ENCODE measurements at places on chromosomes 13 and 19.

DNA sequence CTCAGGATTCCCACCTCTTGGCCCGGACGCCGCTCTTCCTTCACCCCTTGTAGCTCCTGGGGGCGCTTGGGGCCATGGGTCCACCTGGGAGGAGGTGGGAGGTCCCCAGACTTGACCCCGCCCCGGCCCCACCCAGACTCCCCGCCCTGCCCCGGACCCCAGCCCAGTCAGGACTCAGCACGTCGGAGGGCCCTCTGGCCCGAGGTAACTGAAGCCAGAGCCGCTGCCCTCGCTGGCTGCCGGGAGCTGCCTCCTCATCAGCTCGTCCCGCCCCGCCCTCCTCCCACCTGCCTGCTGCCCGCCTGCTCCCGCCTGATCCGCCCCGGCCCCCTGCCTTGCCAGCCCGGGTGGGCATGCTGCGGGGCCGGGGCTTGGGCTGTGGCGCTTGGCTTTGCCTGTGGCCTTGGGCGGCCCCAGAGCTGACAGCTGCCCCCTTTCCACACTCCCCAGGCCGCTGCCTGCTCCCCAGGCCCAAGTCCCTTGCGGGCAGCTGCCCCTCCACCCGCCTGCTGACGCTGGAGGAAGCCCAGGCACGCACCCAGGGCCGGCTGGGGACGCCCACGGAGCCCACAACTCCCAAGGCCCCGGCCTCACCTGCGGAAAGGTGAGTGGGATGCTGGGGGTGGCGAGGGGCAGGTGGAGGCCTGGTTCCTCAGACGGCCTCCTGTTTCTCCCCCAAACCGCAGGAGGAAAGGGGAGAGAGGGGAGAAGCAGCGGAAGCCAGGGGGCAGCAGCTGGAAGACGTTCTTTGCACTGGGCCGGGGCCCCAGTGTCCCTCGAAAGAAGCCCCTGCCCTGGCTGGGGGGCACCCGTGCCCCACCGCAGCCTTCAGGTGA is 9.4 kb downstream of the ARHGAP33 start:
- no peak for DNase-seq

- no peak for DNase-seq
These were observed 58.8 kb upstream of the ZNF681 start for GRCh38 chr19:23817519-23817918.

DNA sequence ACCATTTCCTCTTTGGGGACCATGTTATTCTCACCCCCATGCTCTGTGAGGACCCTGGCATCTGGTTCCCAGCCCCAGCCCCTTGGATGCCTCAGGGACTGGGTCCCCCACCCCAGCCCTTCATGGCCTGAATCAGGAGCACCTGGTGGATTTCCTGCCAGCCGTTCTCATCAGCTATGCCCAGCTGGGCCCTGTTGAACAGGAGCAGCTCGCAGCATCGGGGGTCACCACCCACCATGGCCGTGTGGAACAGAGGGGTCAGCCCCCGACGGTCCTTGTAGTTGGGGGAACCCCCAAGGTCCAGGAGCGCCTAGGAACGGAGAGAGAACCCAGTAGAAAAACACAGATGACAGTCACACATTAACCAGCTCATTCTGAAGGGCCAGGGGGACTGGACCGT is 7.8 kb downstream of the SHANK1 start:
- DNase-seq: no peak

DNA sequence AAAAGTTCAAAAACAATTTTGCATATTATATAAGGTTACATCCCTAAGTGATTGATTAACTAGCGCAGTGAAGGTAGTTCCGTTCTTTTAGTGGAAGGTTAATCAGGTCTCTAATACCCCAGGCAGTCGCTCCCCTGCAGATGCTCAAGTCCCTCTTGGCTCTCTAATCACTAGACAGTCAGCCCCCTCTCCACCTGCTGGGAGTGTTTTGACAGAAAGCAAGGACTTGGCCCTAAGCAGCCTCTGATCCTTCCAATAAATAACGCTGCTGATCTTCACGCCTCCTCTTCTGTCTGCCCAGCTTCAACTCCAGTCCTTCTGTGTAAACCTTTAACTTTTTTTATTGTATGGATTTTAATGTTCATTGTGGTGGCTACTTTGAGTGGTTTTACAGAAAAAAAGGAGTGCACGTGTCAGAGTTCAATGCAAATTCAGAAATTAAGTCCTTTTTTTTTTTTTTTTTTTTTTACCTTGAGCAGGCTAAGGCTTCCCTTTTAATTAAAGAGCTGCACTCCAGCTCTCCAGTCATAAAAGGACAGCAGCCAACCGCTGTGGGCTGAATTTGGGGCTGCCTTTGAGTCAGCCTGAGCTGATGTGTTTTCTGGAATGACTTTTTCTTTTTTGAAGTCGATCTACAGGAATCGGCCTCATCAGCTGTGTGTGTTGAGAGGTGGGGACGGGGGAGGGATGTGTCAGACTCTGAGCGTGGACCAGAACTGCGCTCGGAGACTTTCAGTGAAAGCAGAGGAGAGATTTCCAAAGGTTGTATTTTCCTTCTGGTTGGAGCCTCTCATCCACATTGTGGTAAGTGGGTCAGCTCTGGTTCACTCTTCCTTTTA is 33.8 kb upstream of the MYO16 start:
- DNase-seq: no peak

- no peak for DNase-seq
These were observed 325.4 kb downstream of the TEX29 start for GRCh38 chr13:111645598-111646455.

DNA sequence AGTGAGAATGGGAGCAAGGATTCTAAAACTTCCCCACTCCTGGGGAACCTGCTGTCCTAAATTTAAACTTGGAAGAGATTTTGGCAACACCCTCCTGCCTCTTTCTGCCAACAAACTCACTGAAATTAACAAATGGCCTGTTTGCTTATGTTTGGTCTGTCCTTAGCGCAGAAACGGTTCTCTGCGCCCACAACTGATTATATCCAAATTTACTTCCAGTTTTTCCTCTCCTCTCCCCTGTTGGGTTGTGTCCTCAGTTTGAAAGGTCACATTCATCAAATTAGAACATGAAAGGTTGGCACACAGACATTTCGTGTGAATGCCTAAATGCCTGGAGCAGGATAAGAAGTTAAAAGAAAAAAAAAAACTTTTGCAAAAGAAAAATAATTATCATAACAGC is 56.4 kb upstream of the MRI1 start:
- DNase-seq: no peak

- no peak for DNase-seq
These were observed 110.6 kb downstream of the STARD13 start for GRCh38 chr13:33174931-33175330.

- no peak for DNase-seq
These were observed 2.5 kb downstream of the ZC3H4 start for GRCh38 chr19:47111006-47111621.

- DNase-seq: no peak
These were observed 385.1 kb upstream of the HTR2A start for GRCh38 chr13:47281991-47282390.

- no peak for DNase-seq
These were observed 18.7 kb downstream of the LSM4 start for GRCh38 chr19:18304208-18304457.

- no peak for DNase-seq
These were observed 62.6 kb downstream of the IER2 start for GRCh38 chr19:13212759-13213330.

DNA sequence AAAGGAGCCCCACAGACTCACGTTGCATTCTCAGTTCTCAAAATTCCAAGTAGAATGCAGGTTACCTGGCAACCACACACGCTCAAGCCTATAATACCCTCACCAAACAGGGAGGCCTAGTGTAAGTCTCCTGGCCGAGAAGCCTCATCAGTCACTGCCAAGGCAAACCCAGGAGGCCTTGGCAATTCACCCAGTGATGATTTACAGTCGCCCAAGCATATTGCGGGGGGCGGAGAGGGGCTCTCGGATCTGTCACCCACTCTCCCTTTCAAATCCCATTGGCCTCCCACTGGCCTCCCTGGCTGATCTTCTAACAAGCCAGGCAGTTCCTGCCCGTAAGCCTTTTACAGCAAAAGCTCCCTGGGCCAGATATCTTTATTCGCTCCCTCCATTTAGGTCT is 1.1 kb downstream of the AKAP8L start:
- DNase-seq: no peak

DNA sequence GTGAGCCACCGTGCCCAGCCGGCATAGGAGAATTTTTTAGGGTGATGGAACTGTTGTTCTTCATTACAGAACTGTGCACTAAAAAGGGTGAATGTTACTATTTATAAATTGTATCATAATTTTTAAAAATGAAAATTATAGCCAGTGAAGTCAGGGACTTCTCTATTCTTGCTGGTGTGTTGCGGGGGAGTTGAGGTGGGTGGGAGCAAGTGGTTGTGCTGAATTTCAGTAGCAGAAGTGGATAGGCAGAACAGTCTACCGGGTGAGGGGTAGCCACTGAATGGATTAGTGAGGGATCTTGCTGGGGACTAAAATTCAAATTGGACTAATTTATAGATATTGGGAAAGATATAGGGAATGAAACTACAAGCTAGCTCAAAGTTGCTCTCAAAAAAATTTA is 74.0 kb downstream of the CAB39L start:
- no peak for DNase-seq

GRCh38 chr13:43545317-43545874 is 241.4 kb downstream of the ENOX1 start:
- no peak for DNase-seq

GRCh38 chr19:2129486-2129885 is 21.9 kb downstream of the AP3D1 start:
- no peak for DNase-seq

DNA sequence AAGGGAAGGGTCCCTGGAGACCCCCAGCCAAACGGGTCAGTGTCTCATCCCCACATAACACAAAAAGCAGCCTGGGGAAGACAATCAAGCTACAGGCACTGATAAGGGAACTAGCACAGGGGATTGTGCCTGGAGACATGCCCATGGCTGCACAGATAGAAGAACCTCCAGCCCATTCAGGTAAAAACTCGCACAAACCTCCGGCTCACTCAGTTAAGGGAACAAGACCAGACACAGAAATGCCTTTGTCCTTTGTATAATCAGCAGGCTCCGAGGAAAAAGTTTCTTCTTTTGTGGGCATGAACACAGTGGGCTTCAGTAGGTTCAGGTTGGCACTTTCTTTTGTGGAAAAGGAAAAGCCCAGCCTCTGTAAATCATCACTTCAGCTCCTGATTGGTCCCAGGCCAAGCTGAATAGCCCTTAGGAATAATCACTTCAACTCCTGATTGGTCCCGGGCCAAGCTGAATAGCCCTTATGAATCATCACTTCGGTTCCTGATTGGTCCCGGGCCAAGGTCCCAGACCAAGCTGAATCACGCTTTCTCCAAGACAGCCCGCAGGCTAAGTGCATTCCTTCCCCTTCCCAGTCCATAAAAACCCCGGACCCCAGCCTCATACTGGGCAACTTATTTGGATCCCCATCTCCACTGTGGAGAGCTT is 5.0 kb upstream of the ZNF230 start:
- no peak for DNase-seq

- DNase-seq: no peak
These were observed 135.2 kb downstream of the USP12 start for GRCh38 chr13:27036236-27036981.

DNA sequence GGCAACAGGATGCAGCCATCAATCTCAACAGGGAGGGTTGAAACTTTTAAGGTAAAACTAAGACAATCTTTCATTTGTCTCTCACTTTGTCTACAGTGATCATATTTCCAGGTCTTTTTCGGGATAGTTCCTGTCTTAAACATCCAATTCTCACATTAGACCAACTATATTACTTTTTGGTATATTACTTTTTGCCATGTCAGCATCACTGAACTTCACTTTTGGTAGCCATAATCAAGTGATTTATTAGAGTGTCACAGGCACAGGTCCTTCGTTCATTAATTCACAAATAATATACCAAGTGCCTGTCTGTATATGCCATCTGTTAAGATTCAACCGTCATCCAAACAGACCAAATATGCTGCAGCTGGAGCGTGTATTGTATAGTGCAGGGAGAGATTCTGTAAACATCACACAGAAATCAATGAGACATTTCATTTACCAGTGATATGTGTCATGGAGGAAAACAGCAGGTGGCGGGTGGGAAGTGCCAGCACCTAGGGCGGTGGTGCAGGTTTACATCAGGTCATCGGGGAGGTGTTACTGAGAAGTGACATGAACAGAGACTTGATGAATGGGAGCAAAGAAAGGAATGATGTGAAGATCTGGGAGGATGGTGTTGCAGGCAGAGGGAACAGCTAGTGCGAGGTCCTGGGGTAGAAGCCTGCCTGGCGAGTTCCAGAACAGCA is 24.9 kb downstream of the ARHGEF7 start:
- DNase-seq: peak; percentile 18

DNA sequence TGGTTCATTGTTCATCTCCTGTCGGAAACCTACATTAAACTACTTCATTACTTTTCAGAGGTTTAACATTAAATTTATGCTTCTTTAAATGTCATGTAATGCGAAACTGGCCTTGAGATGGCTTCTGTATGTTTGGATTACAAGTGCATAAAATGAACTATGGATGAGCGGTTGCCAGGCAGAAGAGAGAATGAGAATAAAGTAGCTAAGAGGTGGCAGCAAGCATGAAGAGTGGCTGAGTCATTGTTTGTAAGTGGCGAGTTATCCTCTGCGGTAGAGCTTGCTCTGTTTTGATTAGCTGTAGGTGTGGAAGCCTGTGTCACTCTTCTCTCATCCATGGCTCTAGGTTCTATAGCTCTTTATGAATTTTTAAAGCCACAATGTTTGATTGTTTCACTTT is 1139.6 kb upstream of the PCDH9 start:
- DNase-seq: no peak

- no peak for DNase-seq
These were observed 1.0 kb downstream of the IFT88 start for GRCh38 chr13:20567881-20568528.

DNA sequence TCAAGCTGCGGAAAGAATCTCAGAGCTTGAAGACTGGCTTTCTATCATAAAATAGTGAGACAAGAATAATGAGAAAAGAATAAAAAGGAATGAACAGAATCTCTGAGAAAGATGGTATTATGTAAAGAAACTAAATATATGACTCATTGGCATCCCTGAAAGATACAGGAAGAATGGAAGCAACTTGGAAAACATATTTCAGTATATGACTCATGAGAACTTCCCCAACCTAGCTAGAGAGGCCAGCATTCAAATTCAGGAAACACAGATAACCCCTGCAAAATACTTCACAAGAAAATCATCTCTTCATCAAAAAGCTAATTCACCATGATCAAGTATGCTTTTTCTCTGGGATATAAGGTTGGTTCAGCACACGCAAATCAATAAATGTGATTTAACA is 2318.0 kb downstream of the PCDH9 start:
- no peak for DNase-seq

- no peak for DNase-seq
These were observed 862.6 kb downstream of the DIAPH3 start for GRCh38 chr13:59301174-59301567.

GRCh38 chr13:22848539-22849052 is 332.2 kb upstream of the SGCG start:
- no peak for DNase-seq

DNA sequence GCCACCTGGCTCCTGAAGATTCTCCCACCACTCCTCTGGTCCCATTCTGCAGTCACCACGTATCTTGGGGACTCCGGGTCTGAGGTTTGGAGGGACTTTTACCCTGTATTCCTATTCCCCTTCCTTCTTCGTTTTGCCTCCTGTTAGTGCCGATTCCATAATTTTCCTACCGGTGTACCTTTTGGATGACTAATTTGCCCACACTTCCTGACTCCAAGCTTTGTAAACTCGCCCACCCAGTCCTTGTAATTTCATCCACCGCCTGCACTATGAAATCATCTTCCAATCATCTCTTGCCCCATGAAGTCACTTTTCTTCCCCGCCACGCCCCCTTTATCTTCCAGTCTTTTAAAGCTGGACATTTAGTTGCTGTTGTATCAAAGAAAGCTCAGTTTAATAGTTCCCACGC is 572 bp downstream of the UCHL3 start:
- DNase-seq: peak; percentile 20

GRCh38 chr13:65553096-65553727 is 1676.9 kb downstream of the PCDH9 start:
- DNase-seq: no peak

- DNase-seq: no peak
These were observed 5.5 kb downstream of the ZBTB7A start for GRCh38 chr19:4061178-4061682.
